ENCODE measurements at places on chromosomes 2 and 18.
A peak's percentile ranks its signal among the peaks of the same experiment; 100 is the strongest.

DNA sequence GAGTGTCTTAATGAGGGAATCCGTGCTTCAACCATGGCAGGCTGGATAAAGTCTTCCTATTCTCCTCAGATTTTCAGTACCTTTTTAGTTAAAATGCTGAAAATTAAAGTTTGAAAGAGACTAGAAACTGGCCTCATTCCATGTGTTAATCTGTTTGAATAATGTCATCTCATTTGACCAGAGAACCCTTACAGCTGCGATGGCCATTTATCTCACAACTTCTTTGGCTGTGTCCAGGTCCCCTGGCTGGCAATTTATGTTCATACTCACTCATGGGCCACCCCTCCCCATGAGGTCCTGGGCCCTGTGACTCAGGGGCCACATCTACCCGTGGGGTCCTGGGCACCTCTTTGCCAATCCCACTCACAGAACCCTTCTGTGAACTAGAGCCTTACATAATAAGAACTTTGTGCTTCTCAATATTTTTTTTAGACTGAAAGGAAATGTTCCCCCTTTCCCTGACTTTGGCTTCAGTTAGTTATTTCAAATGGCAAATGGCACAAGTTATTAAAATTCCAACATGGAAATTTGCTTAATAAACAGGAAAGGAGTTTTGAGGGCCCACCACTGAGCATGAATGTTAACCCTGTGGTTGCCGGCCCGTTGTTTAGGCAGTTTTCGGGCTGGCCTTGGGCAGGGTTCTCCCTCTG is 134.6 kb downstream of the UXS1 start:
- DNase-seq: no peak

GRCh38 chr18:70448588-70448987 is 159.7 kb downstream of the SOCS6 start:
- DNase-seq: no peak

DNA sequence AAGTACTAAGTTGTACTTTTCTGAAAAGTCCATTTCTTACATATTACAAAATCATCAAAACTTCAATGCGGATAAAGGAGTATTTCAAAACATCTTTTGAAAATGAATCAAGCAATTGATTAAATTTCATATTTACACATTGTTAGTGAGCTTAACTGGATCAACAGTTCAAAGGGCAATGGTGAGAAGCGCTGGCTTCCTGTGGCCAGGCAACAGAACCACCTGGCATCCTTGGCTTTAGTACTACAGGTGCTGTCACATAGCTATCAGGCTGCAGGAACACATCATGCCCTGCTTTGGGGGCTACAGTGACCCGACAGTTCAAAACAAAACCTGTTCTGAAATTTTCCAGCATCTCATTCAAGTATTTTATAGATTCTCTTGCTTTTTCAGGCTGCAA is 59.2 kb downstream of the SMAD2 start:
- DNase-seq: no peak

- no peak for DNase-seq
Observed at GRCh38 chr2:181165199-181165868, 184.9 kb downstream of the UBE2E3 start.

- no peak for DNase-seq
Observed at GRCh38 chr2:132782176-132782783, 112.3 kb upstream of the LYPD1 start.

GRCh38 chr2:63054841-63055225 is 4.2 kb downstream of the OTX1 start:
- DNase-seq: no peak

DNA sequence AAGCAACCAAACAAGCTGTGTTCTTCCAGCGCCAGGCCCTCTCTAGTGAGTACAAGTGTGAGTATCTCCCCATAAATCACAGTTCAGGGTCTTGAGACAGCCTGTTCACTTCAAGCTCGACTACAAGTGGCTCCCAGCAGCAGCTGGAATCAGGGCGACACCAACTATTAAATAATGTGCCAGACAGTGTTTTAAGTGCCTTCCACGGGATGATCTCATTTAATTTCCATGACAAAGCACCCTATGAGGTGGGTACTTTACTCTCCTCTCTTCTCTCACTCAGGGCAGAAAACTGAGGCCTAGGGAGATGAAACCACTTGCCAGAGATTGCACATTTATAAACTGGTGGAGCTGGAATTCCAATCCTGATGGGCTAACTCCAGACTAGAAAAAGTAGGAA is 2.6 kb upstream of the FAM136A start:
- DNase-seq: no peak

DNA sequence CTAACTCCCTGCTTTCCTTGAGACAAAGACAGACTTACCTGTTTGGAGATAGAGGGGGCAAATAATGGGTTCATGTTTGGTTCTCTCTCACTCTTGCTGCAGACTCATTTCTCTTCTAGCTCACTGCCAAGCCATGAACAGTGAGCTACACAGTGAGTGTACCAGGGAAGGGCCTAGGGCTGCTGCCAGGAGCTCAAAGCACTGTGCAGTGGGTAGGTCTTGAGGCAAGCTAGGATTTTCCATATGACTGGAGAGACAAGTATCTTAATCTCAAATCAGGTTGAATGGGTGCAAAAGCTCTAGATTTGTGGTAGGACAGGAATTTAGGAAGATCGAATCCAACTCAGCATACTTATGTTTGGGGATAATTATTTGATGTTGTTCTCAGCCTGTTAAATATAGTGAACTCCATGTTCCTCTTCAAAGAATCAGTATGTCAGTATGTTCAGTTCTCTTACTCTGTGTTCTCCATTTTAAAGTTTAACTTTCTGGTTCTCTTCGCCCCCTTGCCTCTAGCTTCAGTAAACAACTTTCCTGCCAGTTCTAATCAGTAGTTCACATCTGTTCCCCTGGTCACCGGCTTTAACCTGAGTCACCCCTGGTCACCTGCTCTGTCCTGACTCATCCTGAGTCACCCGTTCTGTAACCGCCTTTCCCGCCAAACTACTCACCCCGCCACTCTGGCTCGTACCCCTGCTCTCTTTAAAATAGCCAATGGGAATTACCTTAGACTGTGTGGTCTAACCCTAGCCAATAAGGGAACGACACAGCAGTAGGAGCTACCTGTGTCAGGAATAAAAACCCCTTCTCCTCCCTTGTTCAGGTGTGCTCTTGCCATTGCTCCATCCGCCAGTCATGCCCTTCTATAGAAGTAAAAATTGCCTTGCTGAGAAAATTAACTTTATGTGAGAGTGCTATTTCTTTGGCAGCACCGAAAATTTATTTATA is 21.9 kb downstream of the SLC25A52 start:
- DNase-seq: peak; percentile 70

DNA sequence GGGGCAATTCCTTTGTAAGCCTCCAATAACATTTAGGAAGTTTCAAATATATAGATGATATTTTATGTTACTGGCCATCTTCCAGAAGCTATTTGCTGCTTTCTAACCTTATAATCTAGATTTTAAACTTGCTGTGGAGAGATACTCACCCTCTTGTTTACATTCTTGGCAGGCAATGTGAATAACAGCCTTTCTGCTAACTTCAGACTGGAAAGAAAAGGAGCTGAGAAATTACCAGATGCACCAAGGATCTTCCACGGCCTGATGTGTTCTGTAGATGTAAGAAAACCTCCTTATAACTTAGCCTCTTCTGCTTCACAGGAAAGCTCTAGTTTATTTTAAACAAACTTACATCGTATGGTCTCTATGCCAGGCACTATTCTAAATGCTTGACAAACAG is 16.7 kb downstream of the REG1B start:
- DNase-seq: no peak

DNA sequence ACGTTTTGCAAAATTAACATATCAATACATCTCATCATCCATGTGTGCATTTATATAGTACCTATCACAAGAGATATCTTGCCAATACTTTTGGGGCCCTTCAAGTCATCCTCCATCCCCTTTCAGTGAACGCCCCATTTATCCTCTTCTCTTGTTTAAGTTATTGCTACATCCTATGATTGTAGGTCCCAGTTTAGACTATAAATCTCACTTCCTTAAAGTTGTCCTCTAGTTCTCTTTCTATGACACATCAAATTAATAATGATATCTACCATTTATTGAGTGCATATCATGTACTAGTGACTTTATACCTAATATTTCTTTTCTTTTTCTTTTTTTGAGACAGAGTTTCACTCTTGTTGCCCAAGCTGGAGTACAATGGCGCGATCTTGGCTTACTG is 28.8 kb upstream of the FBXO11 start:
- DNase-seq: no peak

GRCh38 chr2:222102575-222103349 is 196.0 kb downstream of the PAX3 start:
- DNase-seq: no peak

DNA sequence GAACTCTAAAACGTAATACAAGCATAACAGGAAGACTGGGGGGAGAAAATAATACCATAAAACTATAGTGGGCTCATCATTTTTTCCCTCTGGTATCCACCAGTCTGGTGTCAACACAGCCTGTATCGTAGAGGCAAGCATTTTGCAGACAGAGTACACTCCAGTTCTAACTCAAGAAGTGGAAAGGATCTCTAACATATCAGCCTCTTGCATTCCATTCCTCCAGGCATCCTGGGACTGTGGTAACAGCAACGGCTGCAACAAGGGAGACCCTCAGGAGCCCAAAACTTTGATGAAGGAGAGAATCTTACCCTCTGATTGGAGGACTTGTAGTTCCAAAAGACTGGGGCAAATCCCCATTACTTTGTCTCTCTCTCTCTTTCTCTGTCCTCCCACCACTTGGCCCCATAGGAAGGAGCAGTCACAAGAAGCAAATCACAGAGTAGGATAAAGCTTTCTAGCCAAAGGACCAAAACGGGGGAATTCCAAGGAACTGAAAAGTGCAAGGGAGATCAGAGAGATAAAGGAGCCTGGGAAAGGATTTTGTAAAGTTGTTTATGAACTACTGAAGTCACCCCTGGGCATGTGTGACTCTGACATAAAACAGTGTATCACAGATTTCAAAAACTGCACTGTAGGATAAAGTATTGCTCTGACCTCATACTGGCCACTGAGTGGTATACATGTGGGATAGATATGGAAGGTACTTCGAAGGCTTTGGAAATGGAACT is 11.9 kb downstream of the FRZB start:
- DNase-seq: no peak

DNA sequence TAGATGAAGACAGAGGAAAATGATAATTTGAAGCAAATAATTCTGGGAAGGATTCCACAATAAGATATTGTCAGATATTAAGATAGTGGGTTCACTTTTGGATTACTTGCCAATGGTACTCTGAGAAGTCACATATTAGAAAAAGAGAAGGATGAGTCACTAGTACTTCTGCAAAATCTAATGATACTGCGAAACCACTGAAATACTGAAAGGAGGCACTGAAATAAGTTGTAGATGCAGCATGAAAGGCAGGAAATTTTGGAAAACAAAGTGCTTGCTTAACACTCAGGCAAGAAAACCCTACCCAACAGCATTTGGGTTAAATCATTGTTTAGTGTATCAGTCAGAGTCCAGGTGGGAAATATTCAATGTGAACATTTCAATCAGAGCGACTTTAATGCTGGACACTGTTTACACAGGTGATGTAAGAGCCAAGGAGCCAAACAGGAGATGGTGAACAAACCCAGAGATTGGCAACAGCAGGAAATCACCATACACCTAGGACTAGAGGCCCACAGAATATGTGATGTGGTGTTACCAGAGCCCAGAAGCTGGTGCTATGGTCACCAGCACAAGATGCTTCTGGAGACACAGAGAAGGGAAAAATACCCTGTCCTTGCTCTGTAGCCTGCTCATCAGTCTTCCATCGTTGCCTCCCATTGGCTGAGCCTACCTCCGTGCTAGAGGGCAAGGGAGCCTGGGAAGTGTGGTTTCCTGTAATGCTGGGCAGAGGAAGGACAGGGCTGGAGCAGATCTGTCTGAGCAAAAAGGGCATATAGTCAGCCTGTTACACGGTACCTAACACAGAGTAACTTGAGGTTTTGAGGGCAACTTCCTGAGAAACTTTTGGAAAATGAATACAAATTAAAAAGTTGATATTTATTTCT is 204.7 kb upstream of the ITGA4 start:
- no peak for DNase-seq

GRCh38 chr2:13821255-13821880 is 811.1 kb upstream of the LRATD1 start:
- DNase-seq: peak; percentile 58

DNA sequence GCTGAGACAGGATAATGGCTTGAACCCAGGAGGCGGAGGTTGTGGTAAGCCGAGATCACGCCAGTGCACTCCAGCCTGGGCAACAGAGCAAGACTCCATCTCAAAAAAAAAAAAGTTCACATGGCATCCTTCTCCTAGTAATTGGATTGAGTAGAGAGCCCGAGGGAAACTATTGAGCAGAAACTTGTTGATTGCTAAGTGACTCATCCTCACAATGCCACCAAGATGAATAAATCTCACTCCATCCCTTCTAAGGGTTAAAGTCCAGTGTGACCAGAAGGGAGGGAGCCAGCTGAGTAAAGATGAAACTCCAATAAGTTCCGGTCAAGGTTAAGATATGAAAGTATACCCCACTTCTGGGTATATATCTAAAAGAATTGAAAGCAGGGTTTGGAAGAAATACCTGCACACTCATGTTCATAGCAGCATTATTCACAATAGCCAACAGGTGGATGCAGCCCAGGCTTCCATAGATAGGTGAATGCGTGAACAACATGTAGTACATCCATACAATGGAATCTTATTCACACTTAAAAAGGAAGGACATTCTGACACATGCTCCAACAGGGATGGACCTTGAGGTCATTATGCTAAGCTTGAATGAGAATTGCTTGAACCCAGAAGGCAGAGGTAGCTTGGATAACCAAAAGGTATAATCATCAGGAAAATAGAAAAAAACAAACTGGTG is 13.0 kb upstream of the FHL2 start:
- DNase-seq: no peak

- DNase-seq: no peak
Observed at GRCh38 chr18:10022365-10022764, 108.5 kb downstream of the VAPA start.

GRCh38 chr18:55486936-55487335 is 101.1 kb downstream of the TCF4 start:
- DNase-seq: no peak

DNA sequence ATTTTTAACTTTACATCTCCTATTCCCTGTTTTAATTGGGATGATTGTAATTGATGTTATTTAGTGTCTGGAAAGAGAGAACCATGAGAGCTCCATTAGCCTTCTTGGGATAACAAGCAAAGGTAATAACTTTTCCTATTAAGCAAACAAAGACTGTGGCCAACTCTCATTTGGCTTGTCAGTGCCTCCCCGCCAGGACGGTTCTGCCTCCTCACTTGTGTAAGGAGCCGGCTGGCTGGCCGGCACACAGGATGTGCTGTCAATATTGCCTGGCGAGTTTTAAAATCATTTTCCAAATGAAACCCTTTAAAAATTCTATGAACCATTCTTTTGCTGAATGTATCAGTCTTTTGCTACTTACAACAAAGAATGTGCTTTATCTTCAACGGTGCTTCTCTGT is 898.3 kb downstream of the CPS1 start:
- no peak for DNase-seq

Data from RKO (cell line).